HAP-1 (cell line): ENCODE measurements at places on chromosomes 12 and 14.

DNA sequence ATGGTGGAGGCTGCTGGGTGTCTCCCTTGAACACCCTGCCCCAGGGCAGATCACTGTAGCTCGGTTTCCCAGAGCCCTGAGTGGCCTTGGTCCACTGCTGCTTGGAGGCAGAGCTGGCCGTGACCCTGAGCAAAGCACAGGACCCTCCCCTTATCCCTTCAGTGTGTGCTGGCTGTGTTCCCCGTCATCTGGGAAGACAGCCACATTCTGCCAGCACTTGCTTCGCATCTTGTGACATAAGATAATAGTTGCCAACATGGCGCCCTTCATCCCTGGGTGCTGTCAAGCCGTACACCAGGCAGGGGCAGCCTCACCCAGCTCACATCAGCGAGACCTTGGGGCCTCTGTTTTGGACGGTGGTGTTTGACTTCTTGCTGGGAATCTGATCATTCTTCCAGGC lies 12.1 kb upstream of the ALDH2 start:
- DNase-seq: no peak

DNA sequence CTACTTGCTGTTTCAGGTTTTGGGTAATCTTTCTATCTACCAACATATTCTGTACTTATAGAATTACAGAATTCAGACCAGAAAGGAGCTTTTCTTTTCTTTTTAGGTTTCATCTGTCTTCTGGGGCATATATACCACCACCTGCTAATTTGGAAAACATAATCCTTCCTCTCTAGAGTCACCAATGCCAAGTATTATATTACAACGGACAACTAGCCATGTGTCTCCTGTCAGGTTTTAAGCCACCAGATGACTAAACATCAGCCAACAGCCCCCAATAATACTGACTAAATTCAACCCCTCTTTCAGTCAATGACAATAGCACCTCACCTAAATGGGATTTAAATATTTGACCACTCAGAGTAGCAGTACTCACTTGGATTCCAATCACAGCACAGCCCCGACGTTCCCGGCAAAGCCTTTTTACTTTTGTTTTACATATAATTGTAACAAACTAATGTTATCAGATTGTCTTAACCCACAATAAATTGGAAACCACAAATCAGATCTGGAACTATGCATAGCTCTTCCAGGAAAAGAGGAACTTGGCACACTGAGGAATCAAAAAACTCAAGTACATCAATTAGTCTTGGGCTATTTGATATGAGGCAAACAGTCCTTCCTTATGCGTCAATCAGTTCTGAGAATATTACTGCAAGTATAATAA lies 13.5 kb downstream of the SLC11A2 start:
- DNase-seq: no peak

GRCh38 chr14:70655110-70655826 lies 13.6 kb downstream of the TTC9 start:
- no peak for DNase-seq

- DNase-seq: peak; percentile 73
Observed at GRCh38 chr12:29725587-29726320, 58.0 kb downstream of the TMTC1 start.

GRCh38 chr12:120292661-120293531 lies at the start of gene RNU4-1:
RNU4-1 (minus strand) TSS chr12:120293237.
- peak; percentile 92 for DNase-seq

DNA sequence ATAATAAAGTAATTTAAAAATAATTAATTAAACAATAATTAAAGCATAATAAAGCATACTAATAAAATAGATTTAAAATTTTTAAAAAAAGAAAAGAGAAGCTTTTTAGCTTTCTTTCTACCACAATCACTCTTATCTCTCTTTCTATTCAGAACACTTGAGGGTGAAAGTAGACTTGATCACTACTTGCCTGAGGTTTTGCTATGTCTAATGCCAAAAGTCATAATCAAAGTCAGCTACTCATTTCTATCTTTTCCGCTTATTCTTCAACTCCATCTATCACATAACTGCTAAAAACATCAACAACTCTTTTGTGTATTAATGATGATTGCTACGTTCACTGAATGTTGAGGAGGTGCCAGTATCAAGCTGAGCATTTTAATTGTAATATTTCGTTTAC lies 202.0 kb upstream of the KRR1 start:
- DNase-seq: no peak

- DNase-seq: no peak
Observed at GRCh38 chr12:63990828-63991547, 146.5 kb downstream of the SRGAP1 start.

GRCh38 chr12:55044135-55044534 lies 24.4 kb downstream of the NEUROD4 start:
- DNase-seq: no peak

DNA sequence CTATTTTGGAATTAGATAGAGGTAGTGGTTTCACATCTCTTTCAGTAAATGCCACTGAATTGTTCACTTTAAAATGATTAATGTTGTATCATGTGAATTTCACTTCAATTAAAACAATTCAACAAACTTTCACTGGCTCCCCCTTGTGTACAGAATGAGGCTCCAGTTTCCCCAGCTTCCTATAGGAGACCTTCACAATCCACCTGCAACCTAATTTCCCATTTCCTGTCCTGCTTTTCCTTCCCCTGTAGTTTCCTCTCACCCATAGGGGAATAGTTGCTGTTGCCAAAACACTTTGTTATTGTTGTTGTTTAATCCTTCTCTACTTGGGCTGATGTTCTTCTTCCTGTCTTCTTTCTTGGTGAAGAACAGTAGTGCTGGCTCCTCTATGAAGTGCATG lies 59.8 kb downstream of the NPAS3 start:
- no peak for DNase-seq

DNA sequence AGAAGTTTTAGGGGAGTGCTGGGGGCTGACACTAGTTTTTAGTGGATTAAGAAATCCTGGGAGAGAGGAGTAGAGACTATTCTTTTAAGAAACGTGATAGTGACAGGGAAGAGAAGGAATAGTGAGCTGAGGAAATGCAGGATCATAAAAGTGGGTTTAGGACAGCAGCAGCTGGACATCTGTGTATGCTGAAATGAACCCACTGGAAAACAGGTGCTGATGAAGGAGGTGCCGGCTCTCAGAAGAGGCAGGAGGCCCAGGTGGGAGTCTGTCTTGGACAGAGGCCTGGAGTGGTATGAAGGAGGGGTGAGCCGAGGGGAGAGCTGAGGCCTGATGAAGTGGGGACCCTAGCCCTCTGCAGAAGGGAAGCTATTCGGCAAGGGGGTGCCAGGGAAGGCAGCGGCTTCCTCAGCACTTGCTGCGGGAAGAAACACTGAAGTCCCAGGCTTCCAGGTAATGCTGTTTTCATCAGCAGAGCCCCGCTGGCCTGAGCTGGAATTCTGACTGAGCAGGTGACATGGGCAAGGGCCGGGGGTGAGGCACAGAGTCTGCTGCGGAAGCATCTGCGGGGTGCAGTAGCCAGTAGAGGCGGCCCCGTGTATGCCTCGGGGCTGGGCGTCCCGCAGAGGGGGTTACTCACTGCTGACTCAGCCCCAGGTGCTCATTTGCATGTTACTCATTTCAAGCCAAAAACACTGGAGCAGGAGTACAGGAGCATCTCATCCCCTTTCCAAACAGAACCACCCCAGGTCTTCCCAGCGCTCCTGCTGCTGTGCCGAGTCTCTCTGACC lies 89.7 kb downstream of the TMCC3 start:
- no peak for DNase-seq

DNA sequence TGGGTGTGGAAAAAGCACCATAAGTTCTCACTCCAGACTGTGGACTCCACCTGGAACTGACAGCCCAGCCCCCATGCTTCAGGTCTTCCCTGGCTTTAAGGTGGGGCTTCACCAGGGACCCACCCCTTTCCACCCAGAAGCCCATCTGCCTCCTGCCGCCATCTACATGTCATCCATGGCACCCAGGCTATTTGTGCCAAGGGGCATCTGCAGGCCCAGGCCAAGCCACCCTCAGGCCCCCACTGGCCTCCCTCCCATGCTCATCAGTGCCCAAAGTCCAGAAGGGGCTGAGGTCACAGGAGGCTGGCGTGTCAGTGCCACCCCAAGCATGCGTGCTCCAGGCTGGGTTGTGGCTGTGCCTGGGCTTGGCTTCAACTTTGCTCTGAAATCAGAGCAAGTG lies 212.2 kb upstream of the DIO3 start:
- DNase-seq: no peak

GRCh38 chr12:49518914-49519573 lies 19.8 kb upstream of the KCNH3 start:
- no peak for DNase-seq

DNA sequence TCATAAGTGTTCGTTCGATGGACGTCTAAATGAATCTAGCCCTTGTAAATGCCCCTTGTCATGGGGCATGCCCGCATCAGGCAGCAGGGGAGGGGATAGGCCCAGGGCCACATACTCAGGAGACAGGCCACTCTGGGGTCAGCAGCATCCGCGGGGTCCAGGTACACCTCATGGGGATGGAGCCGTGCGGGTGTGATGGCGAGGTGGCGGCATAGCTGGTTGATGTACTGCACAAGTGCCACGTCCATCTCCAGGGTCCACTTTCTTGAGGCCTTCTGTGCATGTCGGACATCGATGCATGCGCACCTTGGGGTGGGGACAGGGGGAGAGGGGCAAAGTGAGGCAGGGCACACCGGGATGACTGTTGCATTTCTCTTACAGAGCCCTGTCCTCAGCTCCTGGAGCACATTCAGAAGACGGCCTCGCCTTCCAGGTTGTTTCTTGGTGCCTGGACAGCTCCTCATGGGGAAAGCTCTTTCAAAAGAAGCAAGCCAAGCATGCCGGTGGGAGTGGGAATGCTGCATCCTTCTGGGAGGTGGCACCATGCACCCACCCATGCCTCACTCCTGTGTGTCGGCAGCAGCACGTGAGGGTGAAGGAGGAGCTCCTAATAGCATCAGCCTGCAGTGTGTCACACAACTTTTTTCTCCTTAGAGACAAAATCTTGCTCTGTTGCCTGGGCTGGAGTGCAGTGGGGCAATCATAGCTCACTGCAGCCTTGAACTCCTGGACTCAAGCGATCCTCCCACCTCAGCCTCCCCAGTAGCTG lies 47.4 kb downstream of the TRAFD1 start:
- DNase-seq: no peak

GRCh38 chr12:85993746-85994145 lies 119.7 kb downstream of the NTS start:
- DNase-seq: no peak

DNA sequence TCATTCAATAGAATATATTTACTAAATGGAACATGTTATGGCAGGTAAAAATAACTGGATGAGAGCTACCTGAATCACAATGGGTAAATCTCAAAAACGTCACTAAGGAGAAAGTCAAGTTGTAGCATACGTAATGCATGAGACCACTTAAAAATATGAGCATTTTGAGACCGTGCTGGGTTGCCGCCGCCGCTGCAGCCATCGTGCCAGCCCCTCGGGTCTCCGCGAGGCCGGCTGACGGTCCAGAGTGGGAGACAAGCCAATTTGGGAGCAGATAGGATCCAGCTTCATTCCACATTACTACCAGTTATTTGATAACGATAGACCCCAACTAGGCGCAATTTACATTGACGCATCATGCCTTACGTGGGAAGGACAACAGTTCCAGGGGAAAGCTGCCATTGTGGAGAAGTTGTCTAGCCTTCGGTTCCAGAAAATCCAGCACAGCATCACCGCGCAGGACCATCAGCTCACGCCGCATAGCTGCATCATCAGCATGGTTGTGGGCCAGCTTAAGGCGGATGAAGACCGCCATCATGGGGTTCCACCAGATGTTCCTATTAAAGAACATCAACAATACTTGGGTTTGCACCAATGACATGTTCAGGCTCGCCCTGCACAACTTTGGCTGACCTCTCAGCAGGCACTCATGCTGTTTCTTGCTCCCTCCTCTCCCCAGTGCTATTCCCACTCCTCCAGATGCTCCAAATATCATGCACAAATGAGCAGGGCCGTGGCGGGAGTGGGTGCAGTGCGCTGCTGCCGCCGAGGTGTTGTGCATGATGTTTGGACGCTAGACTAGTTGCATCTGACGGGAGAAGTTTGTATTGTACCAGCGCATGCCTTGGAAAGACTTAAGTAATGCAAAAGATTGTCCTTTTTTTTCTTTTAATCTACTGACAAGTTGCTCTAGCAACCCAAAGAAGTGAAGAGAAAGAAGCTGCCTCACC lies 6.3 kb upstream of the BRMS1L start:
- DNase-seq: no peak

GRCh38 chr12:9725213-9725870 lies 7.6 kb downstream of the CLECL1 start:
- DNase-seq: no peak

DNA sequence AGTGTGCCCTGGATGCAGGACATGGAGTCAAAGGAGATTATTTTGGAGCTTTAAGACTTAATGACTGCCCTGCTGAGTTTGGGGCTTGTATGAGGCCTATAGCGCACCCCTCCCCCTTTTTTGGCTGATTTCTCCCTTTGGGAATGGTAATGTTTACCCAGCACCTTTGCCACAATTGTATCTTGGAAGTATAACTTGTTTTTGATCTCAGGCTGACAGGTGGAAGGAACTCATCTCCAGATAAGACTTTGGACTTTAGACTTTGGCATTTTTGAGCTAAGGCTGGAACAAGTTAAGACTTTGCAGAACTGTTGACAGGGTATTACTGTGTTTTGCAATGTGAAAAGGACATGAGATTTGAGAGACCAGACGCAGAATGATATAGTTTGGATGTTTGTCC lies 110.5 kb downstream of the DERA start:
- DNase-seq: no peak

DNA sequence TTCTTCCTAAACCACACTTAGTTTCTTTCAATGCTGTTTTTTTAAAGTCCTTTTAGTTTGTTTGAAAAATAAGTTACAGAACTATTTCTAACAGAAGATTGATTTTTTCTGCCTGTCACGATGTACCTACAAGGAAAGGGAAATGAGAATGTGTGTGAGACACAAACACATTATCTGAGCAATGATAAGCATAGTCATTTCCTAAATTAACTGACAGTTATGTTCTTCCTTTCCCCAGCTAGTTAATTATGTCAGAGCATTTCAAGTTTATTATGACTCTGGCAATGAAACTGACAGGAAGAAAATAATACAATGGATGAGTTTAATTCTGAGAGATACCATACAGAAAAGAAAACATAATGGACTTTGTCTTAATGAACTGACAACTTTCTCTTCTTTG lies 21.3 kb upstream of the LDHB start:
- DNase-seq: no peak

DNA sequence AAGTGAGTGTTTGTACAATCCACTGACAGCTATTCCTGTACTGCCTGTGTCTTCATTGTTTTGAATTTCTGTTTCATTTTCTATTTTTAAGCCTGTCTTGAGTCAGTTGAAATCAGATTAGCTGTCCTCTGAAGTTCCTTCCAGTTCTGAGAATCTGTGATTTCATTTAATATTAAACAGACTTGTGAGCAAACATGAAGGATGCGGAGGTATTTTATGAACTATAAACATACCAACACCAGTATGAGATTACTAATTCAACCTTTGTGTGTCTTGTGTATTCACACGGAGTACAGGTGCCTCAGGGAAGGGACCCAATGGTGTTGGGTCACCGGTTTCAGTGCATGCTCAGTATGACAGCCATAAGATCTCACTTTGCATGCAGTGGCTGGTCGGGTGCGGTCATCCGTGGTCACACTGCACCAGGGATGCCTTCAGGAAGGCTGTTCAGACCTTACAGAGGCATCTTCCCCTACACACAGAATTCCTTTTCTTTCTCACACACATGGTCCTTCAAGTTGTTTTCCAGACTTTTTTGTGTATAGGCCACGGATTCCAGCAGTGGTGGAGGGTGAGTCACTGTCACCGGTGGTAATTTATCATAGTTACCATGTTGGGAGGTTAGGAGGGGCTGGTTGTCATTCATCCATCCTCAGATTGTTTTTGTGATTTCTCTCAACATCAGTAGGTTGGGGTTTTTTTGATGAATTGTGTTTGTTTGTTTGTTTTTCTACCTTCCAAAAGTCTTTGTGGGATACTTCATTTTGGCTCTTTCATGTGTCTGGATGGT lies 103.0 kb upstream of the SFSWAP start:
- DNase-seq: no peak
